ENCODE measurements at places on chromosomes 3 and 15. TPM values are rescaled to one million over a fixed set of nuclear protein-coding genes. Genes with fewer than 3 reads are reported as not detected.

DNA sequence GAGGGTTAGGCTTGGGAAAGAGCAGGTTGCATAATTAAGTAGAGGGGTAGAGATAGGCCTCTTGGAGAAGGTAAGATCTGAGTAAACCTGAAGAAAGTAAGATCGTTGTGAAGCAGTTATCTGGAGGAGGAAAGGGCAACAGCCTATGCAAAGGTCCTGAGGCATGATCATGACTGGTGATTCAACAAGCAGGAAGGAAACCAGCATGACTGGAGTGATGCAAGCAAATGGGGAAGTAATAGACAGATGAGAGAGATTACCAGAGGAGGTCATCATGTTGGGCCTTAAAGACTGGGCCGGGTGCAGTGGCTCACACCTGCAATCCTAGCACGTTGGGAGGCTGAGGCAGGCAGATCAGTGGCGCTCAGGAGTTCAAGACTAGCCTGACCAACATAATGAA is 360.2 kb downstream of the EPHB1 start:
- no peak for DNase-seq

GRCh38 chr3:117553461-117553860 is 843.9 kb downstream of the TUSC7 start:
- DNase-seq, result no peak

DNA sequence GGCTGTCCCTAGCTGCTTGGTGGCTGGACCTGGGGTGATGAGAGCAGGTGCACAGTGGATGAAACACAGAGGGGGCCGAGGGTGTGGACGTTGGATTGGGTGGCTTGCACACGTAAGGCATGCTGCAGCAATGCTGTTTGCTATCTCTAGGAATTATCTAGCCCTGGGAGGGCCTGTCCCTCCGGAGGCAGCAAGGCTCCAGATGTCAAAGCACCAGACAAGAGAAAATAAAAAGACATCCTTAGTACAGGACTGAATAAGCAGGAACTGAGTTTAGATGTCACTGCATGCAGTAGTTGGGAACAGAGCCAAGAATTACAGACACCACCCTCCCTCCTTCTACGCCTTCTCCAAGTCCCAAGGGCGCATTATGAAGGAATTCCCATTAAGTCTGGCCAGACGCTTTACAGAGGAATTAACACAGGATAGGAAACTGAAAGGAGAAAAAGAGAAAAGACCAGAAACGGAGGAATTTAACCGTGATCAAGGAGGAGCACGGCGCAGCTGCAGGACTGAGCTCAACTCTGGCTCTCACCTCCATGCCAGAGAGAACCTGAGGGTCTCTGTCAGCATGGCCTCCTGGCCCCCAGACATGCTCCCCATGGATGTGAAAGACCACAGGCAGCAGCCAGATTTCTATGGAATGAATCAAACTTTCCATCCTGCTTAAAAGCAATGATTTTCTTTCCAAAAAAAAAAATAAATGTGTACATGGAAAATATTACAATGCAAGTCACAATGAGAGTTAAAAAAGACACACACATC is 13.8 kb downstream of the ATP10A start:
- peak; percentile 73 for DNase-seq

GRCh38 chr3:185503521-185503920 is 4.7 kb upstream of the TMEM41A start:
- DNase-seq, result no peak

GRCh38 chr15:29568840-29569532 is 253.3 kb downstream of the TJP1 start:
- no peak for DNase-seq

DNA sequence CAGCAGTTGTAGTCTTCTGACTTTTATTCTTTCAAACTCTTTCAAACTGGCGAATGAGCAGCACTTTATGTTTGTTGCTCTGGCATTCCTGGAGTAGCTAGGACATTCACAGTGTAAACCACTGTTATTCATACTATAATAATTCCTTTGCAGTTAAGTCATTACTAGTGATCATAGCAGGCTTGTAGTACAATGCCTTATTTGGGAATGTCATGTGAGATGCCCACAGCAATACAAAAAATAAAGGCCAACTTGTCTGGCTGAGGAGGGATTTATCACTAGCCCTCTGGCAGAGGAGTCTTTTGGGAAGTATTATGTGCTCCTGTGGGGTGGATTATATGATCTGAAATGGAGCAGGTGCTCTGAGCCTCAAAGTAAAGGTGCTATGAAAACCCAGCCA is 197.2 kb downstream of the VGLL3 start:
- DNase-seq, result peak; percentile 88

DNA sequence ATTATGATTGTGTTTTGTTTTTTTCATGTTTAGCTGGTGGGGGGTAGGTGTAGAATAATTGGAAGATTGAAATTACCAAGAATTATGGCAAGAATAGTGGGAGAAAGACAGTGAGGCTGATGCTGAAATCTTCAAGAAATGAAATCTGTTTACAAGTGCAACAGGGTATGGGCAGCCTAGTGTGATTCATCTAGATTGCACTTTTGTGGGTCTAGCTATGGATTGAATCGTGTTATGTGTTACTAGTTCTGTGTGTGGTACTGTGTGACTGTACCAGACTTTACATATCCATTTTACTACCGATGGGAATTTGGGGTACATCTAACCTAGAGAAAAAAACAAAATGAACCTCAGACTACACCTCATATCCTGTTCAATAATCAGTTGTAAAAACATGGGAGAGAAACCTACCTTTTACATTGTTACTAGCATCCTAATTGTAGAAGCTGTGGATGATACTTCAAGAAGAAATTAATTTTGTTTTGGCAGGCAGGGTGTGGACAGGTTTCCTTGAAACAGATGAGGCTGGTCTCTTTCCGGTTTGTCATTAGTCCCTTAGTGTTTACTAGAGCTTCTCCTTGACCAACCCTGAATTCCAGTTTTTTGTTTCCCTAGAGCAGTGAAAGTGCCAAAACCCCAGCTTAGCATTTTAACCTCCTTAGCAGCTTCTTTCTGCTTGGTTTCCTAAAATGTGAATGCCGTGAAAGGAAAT is 47.9 kb downstream of the OPA1 start:
- DNase-seq, result no peak

DNA sequence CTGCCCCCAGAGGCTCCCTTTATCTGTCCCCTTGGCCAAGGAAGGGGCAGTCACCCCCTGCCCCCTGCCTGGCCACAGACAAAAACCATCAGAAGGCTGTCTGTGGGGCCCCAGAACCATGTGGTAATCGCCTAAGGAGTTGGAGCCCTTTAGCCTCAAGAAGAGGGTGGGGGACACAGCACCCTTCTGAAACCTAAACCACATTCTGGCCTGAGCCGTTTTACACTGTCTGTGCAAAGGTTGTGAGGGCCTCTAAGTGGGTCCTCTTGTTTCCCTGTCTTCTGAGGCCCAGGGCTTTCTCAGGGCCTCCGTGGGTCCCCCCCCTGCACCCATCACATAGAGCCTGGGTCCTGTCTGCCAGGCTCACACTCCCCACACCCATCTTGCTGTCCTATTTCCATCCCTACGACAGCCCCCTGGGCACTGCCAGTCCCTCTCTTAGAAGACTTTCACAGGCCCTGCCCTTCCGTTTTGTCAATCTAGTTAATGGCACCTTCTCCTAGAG is 17.9 kb upstream of the RPUSD3 start:
- DNase-seq, result no peak

DNA sequence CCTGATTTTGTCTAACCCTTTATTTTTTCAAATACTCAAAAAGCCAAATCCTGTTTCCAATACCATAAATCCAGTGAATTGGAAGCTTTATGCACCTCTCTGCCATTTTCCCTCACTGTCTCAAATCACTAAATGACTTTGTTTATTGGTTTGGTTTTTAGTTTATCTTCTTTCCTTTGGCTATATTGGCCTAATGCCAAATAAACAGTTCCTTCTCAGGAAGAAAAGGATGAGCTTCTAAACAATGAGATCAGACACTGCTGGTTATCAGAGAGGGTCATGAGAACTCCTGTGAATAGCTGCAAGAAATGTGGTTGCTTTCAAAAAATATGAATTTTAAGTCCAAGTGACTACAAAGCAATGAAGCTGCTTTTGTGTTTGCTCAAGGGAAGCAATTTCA is 359.9 kb downstream of the MECOM start:
- no peak for DNase-seq

- DNase-seq, result no peak
These were observed 254.5 kb upstream of the ROPN1 start for GRCh38 chr3:124246376-124246775.

DNA sequence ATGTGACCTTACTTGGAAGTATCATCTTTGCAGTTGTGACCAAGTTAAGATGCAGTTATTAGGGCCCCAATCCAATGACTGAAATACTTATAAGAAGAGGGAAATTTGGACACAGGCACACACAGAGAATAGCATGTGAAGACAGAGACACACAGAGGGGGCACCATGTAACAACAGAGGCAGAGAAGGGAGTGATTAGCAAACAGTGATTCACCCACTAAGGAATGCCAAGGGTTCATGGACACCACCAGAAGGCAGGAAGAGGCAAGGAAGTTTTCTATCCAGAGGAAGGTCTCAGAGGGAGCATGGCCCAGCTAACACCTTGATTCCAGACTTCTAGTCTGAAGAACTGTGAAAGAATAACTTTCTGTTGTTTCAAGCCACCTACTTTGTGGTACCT is 25.0 kb downstream of the SIDT1 start:
- no peak for DNase-seq

GRCh38 chr3:158768881-158769543 is 32.8 kb upstream of the MFSD1 start:
- DNase-seq, result peak; percentile 82

DNA sequence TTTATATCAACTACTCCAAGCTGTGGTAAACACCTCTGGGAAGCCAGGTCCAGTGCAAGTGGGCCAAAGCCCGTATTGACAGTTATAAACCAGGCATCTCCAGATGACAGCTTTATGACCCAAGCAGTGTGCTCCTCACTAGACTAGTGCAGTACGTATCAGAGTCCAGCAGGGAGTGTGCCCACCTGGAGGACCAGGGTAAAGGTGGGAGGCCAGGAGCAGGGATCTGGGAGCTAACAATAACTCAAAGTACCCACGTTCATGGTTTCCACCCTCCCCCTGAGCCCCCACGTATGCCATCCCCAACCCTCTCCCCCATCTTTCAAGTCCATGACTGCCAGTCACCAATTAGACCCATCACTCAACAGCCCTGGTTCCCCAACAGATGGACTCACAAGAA is 27.0 kb upstream of the ALDH1A3 start:
- DNase-seq, result no peak

- DNase-seq, result no peak
These were observed 91.1 kb downstream of the ASB7 start for GRCh38 chr15:100693451-100693850.

DNA sequence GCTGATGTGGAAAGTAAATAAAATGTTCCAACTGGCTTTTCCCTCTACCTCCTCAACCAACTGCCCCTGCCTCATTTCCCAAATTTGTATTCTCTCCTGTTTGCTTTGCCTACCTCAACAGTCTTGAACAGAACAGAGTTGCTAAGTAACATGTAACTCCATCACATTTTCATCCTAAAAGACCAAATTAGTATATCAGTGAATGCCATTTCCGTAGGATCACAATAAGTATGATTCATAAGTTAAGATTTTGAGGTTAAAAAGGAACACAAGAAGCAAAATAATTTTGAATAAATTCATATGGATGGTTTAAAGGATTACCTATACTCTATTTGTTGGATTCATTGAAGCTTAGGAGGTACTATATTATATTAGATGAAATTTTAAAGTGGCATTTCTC is 154.9 kb downstream of the ECT2 start:
- DNase-seq, result no peak

DNA sequence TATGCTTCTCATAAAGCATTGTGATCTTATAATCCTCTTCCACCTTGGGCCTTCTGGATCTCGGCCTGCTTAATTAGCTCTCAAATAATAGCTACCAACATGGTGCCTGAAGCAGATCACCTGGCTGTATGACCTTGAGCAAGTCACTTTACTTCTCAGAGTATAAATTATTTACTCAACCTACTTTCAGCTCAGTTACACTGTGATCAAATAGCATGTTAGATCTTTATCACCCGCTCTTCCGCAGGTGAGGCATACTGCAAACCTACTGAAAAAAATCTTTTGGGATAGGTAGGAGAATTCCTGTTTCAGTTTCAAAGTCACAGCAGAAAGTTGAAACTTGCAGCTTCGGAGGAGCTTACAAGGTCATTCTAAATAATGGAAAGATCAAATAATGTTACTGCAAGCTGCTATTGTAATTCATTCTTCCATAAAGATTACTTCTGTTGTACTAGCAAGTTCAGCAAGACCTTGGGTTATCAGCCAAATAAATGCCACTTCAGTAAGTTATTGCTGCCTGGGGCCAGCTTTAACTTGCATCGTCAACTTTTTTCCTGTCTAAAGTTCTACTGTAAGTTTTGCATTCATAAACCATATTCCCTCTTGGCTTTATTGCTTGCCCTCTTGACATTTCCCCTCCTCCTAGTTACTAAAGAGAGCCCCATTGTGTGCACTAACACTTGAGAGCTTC is 268.4 kb upstream of the ATP11B start:
- no peak for DNase-seq

DNA sequence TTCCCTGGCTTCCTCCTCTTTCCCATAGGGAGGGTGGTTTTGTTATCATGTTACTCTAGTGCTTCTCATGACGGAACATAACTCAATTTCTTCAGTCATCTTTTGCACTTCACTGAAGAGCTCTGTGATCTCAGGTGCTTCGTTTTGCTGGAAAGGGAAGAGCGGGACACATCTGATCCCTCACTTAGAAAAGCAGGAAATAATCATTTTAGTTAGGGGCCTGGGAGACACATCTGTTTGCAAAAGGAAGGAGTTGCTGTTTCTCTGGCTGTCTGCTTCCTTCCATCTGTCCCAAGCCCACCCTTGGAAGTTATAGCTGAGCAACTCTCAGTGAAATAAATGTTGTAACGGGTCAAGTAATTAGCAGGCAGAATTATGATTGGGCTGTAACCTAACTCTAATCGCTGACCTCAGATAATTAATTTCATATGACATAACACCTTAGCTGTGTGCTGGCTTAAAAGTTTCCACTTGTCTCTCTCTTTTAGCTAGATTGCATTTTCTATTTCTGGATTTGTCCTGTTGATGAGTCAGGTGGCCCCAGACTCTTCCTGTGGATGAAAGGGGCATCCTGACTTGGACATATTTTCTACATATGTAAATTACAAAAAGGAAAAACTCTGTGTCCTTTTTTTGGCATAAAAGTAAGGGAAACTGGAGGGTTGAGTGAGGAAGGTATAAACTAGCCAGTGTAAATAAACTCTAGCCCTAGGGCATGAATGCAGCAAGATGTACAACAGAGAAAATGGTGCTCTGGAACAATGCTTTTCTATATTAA is 11.0 kb upstream of the FILIP1L start:
- DNase-seq, result no peak

DNA sequence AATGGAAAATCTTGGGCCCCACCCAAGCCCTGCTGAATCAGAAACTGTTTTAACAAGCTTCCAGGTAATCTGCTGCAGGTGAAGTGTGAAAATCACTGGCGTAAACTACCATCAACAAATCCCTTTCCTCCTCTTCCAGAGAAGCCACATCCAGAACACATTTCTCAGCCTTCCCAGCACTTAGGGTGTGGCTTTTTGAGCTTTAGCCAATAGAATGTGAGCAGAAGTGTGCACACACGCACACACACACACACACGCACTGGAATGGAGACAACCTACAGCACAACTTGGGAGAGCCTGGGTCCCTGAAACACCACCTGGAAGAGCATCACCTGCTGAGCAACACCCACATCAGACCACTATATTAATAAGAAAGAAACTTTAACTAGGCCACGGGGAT is 98.6 kb downstream of the OSBPL10 start:
- DNase-seq, result no peak

TWF2 gene
- 66.5 TPM for total RNA-seq

SPTBN5 gene
- 0.34 TPM for total RNA-seq

OXNAD1 gene
- 9.9 TPM for total RNA-seq

ERICH6 gene
- total RNA-seq, result not detected

U2SURP gene
- total RNA-seq, result 76.0 TPM

PTX3 gene
- total RNA-seq, result 10.5 TPM

AAGAB gene
- 59.1 TPM for total RNA-seq

SLC7A14 gene
- not detected for total RNA-seq

AMOTL2 gene
- total RNA-seq, result 86.3 TPM

ATP1B3 gene
- total RNA-seq, result 106 TPM
